Colonic mucosa (tissue), 4 donors: ENCODE measurements at places on chromosomes 7 and 10. TPM values are rescaled to one million over a fixed set of nuclear protein-coding genes. Genes with fewer than 3 reads are reported as not detected.

GRCh38 chr10:22657566-22658225 is 56.7 kb downstream of the PIP4K2A start:
- H3K36me3 ChIP-seq, result no peaks in the 10 kb centered on the region
- no peak overlapping the region for H3K4me3 ChIP-seq
- H3K27me3 ChIP-seq, result no peaks in the 10 kb centered on the region
- H3K27ac ChIP-seq, result no peak overlapping the region
- H3K4me1 ChIP-seq, result peaks cover 5% of the 10 kb centered on the region

GRCh38 chr7:148709014-148709413 is 10.3 kb downstream of the CUL1 start:
- H3K36me3 ChIP-seq, result no peaks in the 10 kb centered on the region
- peaks cover 10% of the 10 kb centered on the region for H3K4me1 ChIP-seq
- H3K4me3 ChIP-seq, result no peak overlapping the region
- H3K27ac ChIP-seq, result no peak overlapping the region

- H3K27me3 ChIP-seq, result no peaks in the 10 kb centered on the region
- peak; percentile 24 for DNase-seq
- no peaks in the 10 kb centered on the region for H3K36me3 ChIP-seq
- H3K4me1 ChIP-seq, result no peaks in the 10 kb centered on the region
- H3K4me3 ChIP-seq, result no peak overlapping the region
- no peak overlapping the region for H3K27ac ChIP-seq
These were observed 10.0 kb downstream of the SFTPD start for GRCh38 chr10:79938728-79939406.

GPC2 gene
- 7.6 TPM for total RNA-seq

- H3K27ac ChIP-seq, result no peak overlapping the region
- DNase-seq, result no peak
- H3K4me1 ChIP-seq, result no peaks in the 10 kb centered on the region
These were observed 43.5 kb downstream of the YKT6 start for GRCh38 chr7:44244282-44244681.

- H3K36me3 ChIP-seq, result no peaks in the 10 kb centered on the region
- no peak overlapping the region for H3K27ac ChIP-seq
- no peaks in the 10 kb centered on the region for H3K4me1 ChIP-seq
- no peak overlapping the region for H3K4me3 ChIP-seq
These were observed 13.0 kb downstream of the ANTXRL start for GRCh38 chr10:46299536-46300369.

DNA sequence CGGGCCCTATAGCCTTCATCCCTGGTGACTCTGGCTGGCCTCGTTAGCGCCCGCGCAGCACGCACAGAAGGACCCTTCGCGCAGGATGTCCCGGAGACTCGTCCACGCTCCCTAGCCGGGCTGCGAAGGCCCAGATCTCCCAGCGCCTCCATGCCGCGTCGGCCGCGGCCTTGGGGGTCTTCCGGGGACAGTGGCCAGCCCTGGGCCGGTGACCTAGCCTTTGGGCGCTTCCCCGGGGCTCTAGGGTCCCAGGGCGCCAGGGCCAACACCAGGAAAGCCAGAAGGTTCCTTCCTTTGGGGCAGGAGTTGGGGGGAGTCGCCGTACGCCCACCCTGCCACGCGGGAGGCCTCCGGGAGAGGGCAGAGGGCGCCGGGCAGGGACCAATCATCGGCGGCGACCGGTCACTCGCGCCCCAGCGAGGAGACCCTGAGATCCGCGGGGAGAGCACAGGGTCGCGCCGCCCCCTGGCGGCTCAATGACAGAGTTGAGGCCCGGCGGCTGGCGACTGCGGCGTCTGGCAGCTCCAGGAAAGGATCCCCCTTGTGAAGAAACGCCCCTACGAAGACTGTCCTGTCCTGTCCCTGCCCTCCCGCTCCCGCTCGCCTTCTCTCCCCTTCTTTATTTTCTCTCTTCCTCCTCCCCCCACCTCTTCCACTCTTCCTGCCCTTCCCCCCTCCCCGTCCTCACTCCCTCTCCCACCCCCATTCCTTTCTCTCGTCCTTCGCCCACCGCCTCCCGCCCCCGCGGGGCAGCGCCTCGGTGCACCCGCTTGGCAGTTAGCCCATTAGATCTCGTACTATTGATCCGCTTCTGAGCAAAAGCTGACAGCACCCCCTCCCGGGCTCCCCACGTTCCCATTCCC is 62.3 kb upstream of the LBX1 start:
- H3K27ac ChIP-seq, result no peak overlapping the region
- DNase-seq, result no peak
- peaks cover 5% of the 10 kb centered on the region for H3K4me1 ChIP-seq
- H3K36me3 ChIP-seq, result no peaks in the 10 kb centered on the region

GRCh38 chr7:81761031-81761430 is 8.8 kb downstream of the HGF start:
- DNase-seq, result no peak
- H3K4me1 ChIP-seq, result no peaks in the 10 kb centered on the region
- H3K4me3 ChIP-seq, result no peak overlapping the region
- no peak overlapping the region for H3K27ac ChIP-seq

DNA sequence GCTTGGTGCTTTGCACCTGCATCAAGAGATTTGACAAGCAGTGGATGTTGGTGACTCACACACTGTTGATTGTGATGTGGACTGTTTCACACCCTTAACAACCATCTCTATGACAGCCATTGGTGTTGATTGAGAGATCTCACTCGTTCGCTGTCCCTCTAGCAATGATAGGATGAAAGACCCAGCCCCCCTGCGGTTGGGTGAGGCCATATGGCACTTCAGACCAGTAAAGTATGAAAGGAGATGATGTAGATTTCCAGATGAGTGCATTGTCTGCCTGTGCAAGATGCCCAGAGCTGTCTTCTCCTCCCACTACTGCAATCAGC is 138.7 kb upstream of the PRR15 start:
- H3K4me1 ChIP-seq, result no peaks in the 10 kb centered on the region
- H3K4me3 ChIP-seq, result no peak overlapping the region
- no peaks in the 10 kb centered on the region for H3K27me3 ChIP-seq
- no peaks in the 10 kb centered on the region for H3K36me3 ChIP-seq

- no peak overlapping the region for H3K27ac ChIP-seq
- DNase-seq, result no peak
- H3K27me3 ChIP-seq, result no peaks in the 10 kb centered on the region
These were observed 105.5 kb downstream of the TES start for GRCh38 chr7:116315803-116316202.

CLRN3 gene
- 110 TPM for total RNA-seq

- no peaks in the 10 kb centered on the region for H3K27me3 ChIP-seq
- no peaks in the 10 kb centered on the region for H3K4me1 ChIP-seq
- no peaks in the 10 kb centered on the region for H3K36me3 ChIP-seq
- H3K27ac ChIP-seq, result no peak overlapping the region
These were observed 24.0 kb upstream of the TMEM213 start for GRCh38 chr7:138773817-138774216.

DNA sequence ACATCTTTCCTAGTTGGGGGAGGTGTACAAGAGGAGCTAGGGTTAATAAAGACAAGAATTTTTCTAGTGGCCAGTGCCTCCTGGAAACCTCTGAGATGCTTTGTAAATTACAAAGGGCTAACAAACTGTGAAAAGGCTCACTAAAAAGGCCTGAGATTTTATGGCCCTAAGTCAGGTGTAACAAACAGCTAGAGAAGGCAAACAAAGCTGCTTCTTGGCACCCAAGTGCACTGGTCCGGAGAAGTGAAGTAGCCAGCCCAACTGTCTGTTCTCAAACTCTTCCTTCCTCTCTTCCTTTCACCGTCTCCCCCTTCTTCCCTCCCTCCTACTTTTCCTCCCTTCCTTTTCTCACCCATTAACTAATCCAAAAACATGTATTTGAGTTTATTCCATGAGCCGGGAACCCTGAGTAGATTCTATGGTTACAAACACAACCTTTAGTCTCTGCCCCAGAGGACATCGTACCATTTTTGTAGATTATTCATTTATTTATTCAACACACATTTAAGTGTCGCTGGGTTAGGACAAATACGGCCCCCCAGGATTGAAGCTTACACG is 143.4 kb upstream of the PCGF5 start:
- no peak for DNase-seq
- H3K27ac ChIP-seq, result no peak overlapping the region
- H3K4me3 ChIP-seq, result no peak overlapping the region
- no peaks in the 10 kb centered on the region for H3K36me3 ChIP-seq
- peaks cover 7% of the 10 kb centered on the region for H3K4me1 ChIP-seq
- no peaks in the 10 kb centered on the region for H3K27me3 ChIP-seq

DNA sequence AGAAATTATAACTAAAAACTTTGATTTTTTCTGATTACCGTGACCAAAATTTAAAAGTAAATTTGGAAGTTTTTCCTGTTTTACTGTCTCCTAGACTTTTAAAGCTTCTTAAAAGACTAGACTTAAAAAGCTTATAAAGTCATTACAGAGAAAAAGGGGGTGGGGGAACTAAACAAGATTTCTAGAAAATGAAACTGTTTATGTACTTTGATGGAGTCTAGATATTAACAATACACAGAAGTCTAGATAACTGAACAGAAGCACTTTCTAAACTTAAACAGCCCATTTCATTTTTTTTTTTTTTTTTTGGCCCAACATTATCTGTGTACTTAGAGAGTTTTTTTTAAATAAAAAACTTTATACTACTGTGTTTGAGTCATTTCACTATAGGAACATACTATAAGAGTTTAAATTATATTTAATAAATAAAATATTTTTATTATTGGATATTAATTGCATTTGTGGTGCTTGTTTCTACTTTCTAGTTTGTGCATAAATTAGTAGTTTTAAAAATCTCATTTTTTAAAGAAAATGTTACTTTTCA is 98.5 kb downstream of the PHTF2 start:
- no peaks in the 10 kb centered on the region for H3K4me1 ChIP-seq
- H3K27me3 ChIP-seq, result no peaks in the 10 kb centered on the region
- no peak for DNase-seq
- no peaks in the 10 kb centered on the region for H3K36me3 ChIP-seq

DNA sequence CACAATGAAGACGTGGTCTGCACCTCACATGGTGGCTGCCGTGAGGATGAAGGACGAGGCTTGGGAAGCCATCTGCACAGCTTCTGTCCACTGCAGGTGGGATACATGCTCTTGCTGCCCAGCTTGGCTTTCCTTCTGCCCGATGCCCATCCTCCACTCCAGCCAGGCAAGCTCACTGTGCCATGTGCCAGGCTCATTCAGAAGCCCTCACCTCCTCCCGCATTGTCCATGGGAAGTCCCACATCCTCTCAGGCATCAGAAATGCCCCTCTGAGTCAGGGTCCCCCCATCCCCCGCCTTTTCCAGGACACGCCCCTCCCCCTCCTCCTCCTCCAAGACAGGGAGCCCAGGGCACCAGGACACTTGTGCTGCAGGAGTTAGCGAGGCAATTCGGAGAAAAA is 4.6 kb upstream of the NOM1 start:
- no peaks in the 10 kb centered on the region for H3K4me1 ChIP-seq
- H3K27ac ChIP-seq, result no peak overlapping the region
- H3K36me3 ChIP-seq, result no peaks in the 10 kb centered on the region
- H3K27me3 ChIP-seq, result no peaks in the 10 kb centered on the region

DNA sequence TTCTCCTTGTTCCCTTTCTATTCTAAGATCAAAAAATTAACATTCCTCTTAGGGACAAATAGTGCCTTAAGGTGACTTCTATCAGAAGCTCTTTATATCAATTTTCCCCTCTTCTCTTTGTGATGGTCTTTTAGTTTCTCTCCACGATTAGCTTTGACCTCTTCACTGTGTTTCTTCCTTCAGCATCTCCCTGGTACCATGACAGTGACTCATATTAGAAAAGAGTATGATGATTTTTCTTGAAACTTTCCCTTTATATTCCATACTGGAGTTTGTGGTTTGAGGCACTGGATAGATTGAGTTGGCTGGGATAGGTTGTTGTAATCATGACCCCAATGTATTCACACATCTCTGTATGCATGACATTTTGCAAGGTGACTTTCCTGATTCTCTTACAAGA is 335.6 kb upstream of the GLI3 start:
- no peak overlapping the region for H3K27ac ChIP-seq
- DNase-seq, result no peak
- H3K36me3 ChIP-seq, result no peaks in the 10 kb centered on the region
- no peak overlapping the region for H3K4me3 ChIP-seq

- no peaks in the 10 kb centered on the region for H3K27me3 ChIP-seq
- no peak overlapping the region for H3K4me3 ChIP-seq
- no peaks in the 10 kb centered on the region for H3K36me3 ChIP-seq
- peak overlapping the region; percentile 63 for H3K27ac ChIP-seq
- DNase-seq, result peak; percentile 59
- peaks cover 40% of the 10 kb centered on the region for H3K4me1 ChIP-seq
These were observed 6.0 kb downstream of the PRXL2A start for GRCh38 chr10:80414142-80414895.

DNA sequence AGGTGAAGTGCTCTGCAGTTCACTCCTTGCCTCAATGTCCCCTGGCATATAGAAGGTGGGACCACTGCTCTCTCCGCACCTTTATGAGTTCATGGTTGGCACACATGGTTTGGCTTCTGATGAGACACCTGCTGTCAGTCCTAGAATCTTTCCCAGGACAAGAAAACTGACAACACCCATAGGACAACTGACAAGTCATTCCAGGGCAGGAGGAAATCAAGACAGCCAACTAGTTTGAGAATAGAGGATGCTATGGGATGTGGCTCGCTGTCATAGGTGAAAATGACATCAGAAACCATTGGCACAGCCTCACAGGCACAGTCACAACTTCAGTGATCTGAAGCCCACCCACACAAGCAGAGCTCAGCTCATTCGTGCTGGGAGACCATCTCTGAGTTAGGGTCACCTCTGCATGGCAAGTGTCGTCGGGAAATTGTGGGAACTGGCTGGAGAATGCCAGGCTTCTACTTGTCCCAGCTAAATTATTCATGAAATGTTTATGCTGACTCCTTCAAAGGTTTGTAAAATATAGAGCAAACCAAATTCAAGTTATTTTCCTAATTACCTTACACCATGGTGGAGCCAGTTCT is 762.4 kb downstream of the GRID1 start:
- no peaks in the 10 kb centered on the region for H3K27me3 ChIP-seq

LRIT1 gene
- not detected for total RNA-seq

GRCh38 chr10:33125522-33126517 is 167.8 kb upstream of the ITGB1 start:
- no peaks in the 10 kb centered on the region for H3K4me1 ChIP-seq
- DNase-seq, result no peak
- H3K4me3 ChIP-seq, result no peak overlapping the region
- H3K36me3 ChIP-seq, result no peaks in the 10 kb centered on the region
- no peak overlapping the region for H3K27ac ChIP-seq

- no peak for DNase-seq
- H3K36me3 ChIP-seq, result no peaks in the 10 kb centered on the region
- H3K4me3 ChIP-seq, result no peak overlapping the region
- H3K27ac ChIP-seq, result no peak overlapping the region
- no peaks in the 10 kb centered on the region for H3K27me3 ChIP-seq
These were observed 491.7 kb upstream of the NRP1 start for GRCh38 chr10:33826186-33826585.

DNA sequence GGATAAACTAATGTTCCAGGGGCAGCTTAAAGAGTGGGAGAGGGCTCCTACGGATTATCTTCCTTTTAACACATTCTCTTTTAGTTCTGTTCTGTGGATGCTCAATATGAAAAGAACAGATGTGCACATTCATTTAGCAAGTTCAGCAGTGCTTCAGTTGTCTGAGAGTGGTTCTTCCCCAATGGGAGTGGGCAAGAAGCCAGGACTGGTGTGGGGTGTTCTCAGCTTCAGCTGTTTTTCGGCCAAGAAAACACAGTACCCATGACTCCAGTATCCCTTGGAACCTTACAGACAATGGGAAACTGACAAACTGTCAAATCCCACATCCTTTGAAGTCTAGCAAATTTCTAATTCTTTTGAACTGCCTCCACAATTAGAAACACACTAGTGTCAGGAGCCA is 71.5 kb upstream of the LRRC17 start:
- H3K4me3 ChIP-seq, result no peak overlapping the region
- no peak overlapping the region for H3K27ac ChIP-seq
- no peak for DNase-seq
- no peaks in the 10 kb centered on the region for H3K27me3 ChIP-seq
- no peaks in the 10 kb centered on the region for H3K4me1 ChIP-seq

LIPK gene
- not detected for total RNA-seq
